ENCODE measurements at places on chromosomes 7 and 10. TPM values are rescaled to one million over a fixed set of nuclear protein-coding genes. Genes with fewer than 3 reads are reported as not detected.

GRCh38 chr10:89062861-89063260 is 72.3 kb downstream of the FAS start:
- no peak for DNase-seq

Gene EBF3
- total RNA-seq: not detected

DNA sequence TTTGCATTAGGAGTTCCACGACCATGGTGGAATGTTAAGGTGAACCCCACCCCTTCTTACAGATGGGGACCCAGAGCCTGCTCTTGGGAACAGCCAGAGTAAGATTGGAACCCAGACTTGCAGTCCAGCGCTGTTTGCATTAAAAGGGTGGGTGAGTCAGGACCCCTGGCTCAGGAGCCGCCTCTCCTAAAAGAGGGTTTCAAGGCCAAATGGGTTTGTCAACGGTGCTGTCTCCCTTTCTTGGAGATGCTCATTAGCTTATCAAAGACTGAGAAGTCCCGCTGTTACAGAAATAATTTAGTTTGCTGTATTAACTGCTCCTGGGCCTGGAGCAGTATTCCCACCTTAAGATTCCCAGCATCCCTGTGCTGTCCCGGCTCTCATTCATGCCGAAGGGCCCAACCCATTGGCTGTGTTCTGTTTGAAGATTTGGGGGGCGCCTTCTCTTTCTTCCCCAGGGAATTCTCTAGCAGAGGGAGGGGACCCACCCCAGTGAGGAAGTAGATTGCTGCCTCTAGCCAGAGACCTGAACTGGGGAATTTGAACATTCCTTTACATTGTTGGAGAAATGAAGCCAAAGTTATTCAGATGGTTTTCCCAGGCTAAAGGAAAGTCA is 1.8 kb downstream of the MARVELD1 start:
- DNase-seq: no peak

- DNase-seq: no peak
Observed at GRCh38 chr7:50953303-50953702, 170.6 kb upstream of the GRB10 start.

GRCh38 chr10:50293513-50294313 is 42.4 kb upstream of the ASAH2 start:
- no peak for DNase-seq

GRCh38 chr7:84524714-84525694 is 330.4 kb upstream of the SEMA3A start:
- DNase-seq: no peak

Gene RNF133
- not detected for total RNA-seq

DNA sequence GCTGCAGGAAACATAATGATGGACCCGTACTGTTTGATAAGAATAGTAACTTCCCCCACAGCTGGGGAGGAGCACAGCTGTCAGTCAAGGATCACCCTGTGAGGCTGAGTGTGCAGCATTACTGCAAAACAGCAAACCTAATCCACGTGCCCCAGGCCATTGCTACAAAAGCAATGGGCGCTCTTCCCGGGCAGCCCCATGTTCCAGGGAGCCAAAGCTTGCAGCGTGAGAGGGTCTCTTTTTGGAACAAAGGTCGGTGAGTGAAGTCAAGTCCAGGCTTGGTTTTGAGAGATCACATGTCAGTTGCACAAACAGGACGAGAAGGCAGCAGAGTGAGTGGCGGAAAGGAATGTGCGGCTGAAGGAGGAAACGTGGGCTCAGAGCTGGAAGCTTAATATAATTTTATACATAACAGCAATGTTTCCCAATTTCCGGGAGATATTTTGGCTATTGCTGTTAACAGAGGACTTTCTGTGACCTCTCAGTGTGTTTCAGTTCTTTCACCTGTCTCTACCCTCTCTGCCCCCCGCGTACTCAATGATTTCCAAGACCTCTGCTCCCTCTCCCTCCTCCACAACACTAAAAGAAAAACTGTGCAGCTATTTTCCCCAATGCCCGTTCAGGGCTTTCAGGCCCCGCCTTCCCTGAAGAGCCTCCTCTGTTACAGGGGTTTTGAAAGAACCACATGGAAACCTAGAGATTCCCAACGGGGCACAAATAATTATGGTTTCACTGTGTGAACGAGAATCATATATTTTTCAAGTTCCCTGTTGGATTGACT is 128.9 kb downstream of the MTPAP start:
- peak; percentile 70 for DNase-seq

GRCh38 chr10:98169379-98169778 is 34.9 kb downstream of the R3HCC1L start:
- DNase-seq: no peak

DNA sequence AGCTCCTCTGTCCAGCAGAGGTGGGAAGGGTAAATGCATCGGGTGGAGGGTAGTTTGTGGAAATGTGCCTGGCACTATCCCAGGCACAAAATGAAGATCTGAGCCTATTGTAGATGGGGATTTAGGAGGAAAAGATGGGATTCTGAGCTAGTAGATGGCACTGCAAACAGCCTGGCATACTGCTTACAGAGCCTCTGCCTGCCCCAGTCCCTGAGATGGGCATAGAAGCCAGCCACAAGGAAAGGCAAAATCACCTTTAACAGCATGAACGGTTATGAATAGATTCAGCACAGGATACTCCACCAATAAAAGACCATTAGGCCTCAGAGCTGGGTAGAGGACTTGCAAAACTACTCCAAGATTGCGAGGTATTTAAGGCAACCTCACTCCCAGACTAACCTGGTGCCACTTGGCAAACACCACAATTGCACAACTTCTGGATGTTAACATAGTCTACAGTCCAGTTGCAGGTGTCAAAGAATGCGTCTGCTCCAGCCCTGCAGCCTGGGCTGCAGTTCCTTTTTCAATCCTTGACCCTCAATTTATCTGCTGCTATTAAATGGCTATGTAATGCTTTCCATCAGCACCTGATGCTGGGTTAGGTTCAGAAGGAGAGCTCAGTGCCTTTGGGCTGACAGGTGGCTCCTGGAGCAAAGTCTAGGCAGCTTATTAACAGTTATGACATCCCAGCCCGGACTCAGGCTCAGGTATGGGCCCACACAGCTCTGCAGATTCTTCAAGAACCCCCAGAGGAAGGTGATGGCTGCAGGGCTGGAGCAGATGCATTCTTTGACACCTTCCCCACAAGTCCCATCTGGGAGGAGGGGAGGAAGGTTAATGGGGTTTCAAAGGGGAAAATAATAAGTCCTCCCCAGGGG is 34.0 kb downstream of the CDHR3 start:
- no peak for DNase-seq

GRCh38 chr10:43407576-43408330 is 1.2 kb downstream of the HNRNPF start:
- no peak for DNase-seq

GRCh38 chr7:26657206-26657641 is 207.2 kb downstream of the SKAP2 start:
- no peak for DNase-seq

DNA sequence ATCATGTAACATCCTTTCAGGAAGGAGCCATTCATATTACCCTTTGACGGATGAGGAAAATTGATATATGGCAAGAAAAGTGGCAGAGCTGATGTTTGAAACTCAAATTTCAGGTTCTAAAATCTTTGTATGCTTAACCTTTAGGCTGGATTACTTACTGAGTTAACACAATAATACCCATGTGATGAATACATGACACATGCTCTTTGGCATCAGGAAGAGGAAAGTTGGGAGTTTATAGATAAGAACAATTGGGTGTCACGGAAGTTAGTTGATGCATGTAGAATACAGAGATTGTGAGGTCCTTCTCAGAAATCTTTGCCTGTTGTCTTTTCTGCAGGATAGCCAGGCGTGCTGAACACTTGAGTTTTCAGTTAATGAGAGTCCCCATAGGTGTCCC is 572.1 kb upstream of the POM121L12 start:
- no peak for DNase-seq

DNA sequence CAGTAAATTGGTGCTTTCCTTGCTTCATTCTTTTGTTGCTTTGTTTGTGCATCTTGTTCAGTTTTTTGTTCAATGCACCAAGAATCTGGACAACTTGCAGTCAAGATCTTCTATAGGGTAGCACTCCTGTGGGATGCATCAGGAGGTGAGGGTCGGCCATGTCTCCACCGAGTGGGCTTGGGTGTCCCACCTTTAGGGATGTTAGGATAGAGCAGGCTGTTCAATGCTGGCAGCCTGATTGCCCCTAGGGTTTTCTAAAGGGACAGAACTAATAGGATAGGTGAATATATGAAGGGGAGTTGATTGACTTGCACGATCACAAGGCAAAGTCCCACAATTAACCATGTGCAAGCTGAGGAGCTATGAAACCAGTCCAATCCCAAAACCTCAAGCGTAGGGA is 109.9 kb downstream of the GLRX3 start:
- no peak for DNase-seq

Data from epithelial cell of proximal tubule (primary cell).